ENCODE measurements at places on chromosomes 16 and 17.

GRCh38 chr16:69111876-69112230 lies 6.4 kb downstream of the HAS3 start:
- DNase-seq = no peak

GRCh38 chr16:56241596-56241995 lies 50.3 kb downstream of the GNAO1 start:
- DNase-seq = no peak

GRCh38 chr16:50209546-50210265 lies 56.6 kb downstream of the TENT4B start:
- DNase-seq = no peak

DNA sequence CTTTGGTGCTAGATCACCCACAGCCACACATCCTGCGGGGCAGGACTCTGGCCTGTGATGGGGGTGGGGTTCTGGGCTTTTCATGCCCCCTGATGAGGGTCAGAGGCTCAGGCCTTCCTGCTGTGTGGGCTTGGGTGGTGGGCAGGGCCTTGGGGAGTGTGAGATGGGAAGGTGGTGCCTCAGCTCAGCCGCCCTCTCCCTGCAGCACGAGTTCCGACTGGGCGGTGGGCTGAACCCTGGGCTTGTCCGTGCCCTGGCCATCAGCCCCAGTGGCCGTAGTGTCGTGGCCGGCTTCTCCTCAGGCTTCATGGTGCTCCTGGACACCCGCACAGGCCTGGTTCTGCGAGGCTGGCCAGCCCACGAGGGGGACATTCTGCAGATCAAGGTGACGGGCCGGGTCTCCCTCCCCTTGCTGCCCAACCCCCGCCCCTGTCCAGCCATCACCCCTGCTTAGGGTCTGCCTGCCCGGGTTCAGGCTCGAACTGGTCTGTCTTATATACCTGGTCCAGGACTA lies 6.8 kb upstream of the SERPINF2 start:
- DNase-seq = no peak

- no peak for DNase-seq
Measured at GRCh38 chr17:48095611-48096010, 5.7 kb downstream of the CBX1 start.

DNA sequence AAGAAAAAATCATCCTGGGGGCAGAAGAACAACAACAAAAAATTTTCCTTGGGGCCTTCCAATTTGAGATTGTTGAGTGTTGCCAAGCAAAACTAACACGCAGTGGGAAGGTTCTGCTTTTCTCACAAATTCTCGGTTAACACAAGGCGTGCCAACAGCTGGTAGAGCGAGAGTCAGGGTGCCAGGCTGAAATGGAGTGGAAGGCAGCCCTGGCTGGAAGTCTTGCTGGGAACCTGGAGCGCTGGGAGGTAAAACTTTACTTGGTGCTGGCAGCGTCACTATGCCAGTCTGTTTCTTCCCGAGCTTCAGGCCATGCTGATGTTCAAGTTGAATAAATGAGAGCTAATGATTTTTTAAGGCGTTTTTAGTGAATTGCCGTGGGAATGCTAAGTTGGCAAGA lies 189.4 kb downstream of the WWOX start:
- DNase-seq = no peak

DNA sequence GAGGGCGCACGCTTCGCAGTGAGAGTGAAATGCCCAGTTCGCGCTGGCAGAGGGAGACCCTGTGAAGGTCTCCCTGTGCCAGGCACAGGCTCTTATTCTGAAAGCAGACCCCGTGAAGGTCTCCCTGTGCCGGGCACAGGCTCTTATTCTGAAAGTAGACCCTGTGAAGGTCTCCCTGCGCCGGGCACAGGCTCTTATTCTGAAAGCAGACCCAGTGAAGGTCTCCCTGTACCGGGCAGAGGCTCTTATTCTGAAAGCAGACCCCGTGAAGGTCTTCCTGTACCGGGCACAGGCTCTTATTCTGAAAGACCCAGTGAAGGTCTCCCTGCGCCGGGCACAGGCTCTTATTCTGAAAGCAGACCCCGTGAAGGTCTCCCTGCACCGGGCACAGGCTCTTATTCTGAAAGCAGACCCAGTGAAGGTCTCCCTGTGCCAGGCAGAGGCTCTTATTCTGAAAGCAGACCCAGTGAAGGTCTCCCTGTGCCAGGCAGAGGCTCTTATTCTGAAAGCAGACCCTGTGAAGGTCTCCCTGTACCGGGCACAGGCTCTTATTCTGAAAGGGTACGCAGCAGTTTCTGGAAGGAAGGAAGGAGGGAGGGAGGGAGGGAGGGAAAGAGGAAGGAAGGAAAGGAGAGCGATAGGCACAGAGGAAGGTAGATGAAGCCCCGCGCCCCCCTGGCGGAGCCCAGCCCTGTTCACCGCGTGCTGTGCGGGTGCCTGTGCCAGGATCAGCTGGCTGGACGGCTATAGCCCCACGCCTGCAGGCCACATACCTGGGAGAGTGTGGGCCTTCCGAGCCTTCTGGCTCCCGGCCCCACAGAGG lies 55.3 kb downstream of the WDR45B start:
- peak; percentile 85 for DNase-seq

GRCh38 chr16:28975158-28975599 lies 601 bp downstream of the SPNS1 start:
- no peak for DNase-seq

- DNase-seq = no peak
Measured at GRCh38 chr16:14418795-14419225, 211.2 kb downstream of the PARN start.

DNA sequence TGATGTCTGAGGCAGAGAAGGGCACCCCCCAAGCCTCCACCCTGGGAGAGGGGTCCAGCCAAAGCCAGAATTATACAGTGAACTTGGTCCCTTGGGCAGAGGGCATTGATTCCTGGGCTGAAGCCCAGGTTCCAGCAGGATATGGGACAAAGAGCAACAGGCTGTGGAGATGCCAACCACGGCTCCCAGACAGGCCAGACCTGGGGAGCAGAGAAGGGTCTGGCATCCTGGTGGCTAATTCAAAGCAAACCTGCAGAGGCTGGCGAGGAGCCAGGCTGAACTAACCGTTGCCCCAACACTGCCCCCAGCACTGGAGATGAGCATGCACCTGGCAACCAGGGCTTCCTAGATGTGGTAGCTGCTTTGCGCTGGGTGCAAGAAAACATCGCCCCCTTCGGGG lies 3.0 kb downstream of the CES3 start:
- no peak for DNase-seq

DNA sequence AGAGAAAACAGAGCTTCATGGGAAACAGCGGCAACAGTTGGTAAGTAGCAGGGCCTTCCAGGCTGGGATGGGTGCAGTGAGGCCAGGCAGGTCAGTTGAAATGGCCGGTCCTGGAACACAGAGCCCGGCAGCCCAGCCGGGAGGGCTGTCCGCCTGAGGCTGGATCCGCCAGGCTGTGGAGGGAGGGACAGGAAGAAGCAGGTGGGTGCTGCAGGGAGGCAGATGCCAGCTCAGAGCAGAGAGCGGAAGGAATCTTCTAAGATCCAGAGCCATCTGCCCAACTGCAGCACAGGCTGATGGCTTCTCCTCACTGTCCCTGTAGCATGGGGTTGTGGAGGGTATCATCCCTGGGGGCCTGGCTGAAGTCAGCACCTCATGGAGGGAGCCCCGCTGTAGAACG lies 599 bp downstream of the RNF112 start:
- DNase-seq = peak; percentile 67

- DNase-seq = no peak
Measured at GRCh38 chr17:50865868-50866260, 290 bp downstream of the TOB1 start.

DNA sequence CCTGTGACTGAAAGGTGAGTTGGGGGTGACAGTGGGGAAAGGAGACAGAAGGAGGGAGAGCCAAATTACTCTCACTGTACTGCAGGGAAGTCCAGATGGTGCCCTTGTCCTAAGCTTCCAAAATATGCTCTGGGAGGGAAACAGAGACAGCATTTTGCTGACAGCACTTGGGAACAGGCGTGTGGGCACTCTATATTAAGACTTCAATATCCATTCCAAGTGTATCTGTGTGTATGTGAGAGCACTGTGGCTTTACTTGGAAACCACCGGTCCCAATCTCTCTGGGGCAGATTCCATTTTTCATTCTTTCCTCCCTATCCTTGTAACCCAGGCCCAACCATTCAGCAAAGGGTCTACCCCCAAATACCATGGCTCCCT lies 407.3 kb downstream of the UTP18 start:
- no peak for DNase-seq

DNA sequence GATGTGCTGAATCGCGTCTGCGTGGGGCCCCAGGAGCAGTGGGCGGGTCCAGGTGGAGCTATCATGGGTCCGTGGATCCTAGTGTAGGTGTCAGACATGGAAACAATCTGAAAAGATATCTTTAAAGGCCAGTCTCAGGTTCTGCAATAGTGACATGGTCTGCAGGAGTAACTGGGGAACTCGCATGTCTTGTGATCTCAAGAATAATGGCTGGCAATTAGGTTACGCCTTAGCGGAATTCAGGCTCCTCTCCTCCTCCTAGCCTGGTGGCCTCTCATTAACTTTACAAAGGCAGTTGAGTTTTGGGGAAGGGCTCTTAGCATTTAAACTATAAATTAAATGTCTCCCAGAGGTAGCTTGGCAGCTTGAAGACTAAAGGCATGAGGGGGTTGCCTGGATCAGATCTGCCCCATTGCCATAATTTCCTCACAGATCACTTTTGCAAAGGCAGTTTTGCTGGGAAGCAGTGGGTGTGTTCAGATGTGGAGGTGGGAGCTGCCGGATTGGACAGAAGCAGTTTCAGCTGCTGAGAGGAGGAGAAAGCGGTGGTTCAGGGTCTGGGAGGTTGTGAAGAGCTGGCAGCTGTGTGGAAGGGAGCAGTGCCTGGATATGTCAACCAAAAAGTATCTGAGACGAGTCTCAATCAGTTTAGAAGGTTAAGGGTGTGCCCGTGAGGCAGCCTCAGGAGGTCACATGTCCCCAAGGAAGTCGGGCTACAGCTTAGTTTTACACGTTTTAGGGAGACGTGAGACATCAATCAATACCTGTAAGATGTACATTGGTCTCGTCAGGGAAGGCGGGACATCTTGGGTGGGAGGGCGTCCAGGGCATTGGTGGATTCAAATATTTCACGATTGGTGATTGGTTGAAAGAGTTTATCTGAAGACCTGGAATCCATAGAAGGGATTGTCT lies 2.7 kb downstream of the TBCD start:
- DNase-seq = peak; percentile 28

- peak; percentile 56 for DNase-seq
Measured at GRCh38 chr17:44279666-44280391, 11.9 kb upstream of the SLC4A1 start.

DNA sequence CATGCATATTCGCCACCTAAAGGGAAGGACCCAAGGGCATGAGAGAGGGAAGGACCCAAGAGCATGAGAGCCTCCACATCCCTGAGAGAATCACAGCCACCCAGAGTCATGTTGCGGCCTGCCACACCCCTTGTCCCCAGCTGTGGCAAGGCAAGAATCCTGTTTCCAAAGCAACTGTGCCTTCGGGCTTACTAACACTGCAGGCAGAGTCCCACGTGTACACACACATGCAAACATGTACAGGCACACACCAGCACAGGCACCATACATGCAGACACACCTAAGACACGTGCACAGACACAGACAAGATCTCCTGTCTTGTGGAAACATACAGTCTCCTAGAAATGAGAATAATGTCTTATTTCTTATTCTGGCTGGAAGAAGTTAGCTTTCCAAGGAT lies 92.4 kb upstream of the CDYL2 start:
- no peak for DNase-seq

GRCh38 chr16:71629278-71630016 lies 3.5 kb downstream of the MARVELD3 start:
- no peak for DNase-seq

- DNase-seq = no peak
Measured at GRCh38 chr17:77495575-77495974, 354.8 kb downstream of the SEC14L1 start.

DNA sequence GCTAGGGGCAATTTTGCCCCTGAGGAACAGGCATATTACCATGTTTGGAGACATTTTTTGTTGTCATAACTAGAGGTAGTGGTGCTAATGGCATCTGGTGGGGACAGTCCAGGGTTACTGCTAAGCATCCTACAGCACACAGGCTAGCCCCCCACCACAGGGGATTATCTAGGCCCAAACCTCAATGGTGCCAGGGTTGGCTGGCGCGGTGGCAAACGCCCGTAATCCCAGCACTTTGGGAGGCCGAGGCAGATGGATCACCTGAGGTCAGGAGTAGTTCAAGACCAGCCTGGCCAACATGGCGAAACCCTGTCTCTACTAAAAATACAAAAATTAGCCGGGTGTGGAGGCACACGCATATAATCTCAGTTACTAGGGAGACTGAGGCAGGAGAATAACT lies 15.2 kb downstream of the C1QTNF1 start:
- no peak for DNase-seq

DNA sequence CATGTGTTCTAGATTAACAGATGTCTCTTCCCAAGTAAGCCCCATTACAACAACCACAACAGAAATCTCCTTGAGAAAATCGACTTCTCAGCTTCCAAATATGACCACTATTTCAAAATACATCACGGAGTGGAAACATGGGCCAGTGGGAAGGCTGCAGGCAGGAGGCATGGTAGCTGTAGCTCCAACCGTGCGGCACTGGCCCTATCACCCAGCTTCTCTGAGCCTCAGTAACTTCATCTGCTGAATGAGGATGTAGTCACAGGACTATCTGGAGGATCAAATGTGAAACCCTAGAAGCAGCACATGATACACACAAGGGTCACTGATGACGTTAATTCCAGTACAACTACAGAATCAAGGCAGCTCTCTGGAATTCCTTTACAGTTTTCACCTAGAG lies 112.2 kb downstream of the VPS53 start:
- DNase-seq = no peak

DNA sequence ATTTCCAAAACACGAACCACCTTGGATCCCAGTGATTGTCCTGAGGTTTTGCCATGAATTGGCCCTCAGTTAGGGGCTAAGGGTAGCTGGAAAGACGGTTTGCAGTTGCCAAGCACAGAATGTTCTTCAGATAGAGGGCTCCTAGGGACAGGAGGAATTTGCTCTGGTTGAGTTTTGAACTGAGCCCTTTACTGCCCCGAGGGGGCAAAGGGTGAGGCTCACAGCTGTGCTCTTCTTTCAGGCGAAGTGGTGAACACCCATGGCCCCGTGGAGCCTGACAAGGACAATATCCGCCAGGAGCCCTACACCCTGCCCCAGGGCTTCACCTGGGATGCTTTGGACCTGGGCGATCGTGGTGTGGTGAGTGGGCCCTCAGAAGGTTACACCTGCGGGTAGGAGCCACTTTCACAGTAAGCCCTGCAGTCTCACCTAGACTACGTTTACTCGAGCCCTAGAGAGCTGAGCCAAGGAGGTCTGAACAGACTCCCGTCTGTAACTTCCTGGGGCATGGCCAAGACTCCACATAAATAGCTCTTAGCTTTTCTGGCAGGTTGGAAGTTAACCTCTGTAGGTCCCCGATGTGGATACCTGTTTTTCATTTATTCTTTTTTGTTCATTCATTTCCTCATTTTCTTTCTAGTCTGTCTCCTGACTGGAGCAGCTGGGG lies 32.5 kb downstream of the NMT1 start:
- DNase-seq = no peak

All from dorsolateral prefrontal cortex (tissue), 122 donors.